Sigmoid colon (tissue), 7 donors: ENCODE measurements at places on chromosomes 7 and 10. TPM values are rescaled to one million over a fixed set of nuclear protein-coding genes. Genes with fewer than 3 reads are reported as not detected.

DNA sequence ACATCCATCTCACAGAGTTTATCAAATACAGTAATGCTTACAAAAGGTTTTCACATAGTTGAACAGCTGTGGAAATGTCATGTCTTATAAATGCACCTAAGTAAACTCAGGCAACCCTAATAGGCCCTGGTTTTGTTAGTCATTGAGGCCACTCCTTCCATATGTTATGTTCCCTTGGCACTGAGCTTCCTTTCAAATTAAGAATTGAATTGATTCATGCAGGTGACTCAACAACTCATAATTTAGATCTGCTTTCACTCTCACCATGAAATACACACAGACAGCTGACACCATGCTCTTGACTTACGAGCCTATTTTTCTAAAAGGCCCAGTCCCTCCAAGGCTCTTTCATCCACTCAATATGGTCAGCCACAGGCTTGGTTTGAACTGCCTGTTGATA lies 476.9 kb downstream of the KCNMA1 start:
- DNase-seq, result no peak

AKR1B15 gene
- not detected for total RNA-seq

GRCh38 chr7:107463139-107464078 lies 6.4 kb upstream of the GPR22 start:
- peak; percentile 80 for DNase-seq

TMEM229A gene
- not detected for total RNA-seq

CYP2C19 gene
- total RNA-seq, result not detected

- peak; percentile 5 for DNase-seq
Measured at GRCh38 chr7:140447841-140448240, 31.5 kb downstream of the MKRN1 start.

- no peak for DNase-seq
Measured at GRCh38 chr7:70640266-70640833, 491.6 kb upstream of the GALNT17 start.

- no peak for DNase-seq
Measured at GRCh38 chr7:73969991-73970390, 58.0 kb upstream of the ELN start.

- DNase-seq, result no peak
Measured at GRCh38 chr10:112369495-112370423, 4.2 kb upstream of the ACSL5 start.

- DNase-seq, result no peak
Measured at GRCh38 chr10:60549686-60550085, 160.0 kb upstream of the ANK3 start.

DNA sequence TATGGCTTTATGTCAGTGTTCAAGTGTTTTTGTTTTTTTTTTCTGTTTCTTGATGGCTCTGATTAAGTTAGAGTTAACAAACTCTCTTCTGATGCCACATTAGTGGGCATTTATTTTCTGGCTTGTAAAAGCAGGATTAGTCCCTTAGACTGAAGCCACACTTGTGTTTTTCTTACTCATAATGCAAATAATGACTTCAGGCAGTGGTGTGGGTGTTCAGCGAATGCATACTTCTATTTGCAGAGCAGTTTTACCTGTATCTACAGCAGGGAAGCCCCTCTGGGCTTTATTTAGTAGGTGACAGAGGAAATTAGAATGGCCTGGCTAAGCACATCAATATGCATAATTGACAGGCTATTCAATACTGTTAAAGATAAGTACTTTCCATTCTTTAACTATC lies 79.9 kb downstream of the CNNM2 start:
- no peak for DNase-seq

DNA sequence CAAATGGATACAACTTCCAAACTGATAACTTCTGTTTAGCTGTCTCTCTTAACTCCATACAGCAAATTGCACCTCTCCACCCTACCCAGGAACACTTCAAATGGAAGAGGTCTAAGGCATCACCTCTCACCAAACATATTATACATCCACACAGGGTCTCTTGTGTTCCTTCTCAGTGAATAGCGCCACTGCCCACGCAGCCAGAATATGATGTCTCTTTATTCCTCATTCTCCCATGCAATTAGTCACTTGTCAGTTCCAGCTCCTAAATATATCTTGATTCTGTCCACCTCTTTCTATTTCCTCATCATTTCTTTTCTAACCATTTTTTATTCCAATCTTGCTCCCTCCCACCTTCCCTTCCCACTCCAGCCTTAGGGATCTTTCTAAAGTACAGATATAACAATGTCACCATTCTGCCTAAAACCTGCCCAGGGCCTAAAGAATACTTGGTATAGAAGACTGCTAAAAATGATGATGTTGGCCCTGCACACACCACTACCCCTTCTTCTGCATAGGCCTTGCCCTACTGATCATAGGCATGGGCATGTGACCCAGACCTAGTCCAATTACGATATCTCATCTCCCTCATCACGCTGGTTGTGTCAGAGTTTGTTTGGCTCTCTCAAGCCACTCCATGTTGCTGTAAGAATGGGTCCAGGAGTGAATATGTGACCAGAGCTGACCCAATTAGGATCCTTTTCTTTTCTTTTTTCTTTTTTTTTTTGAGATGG lies 5.7 kb upstream of the TSPAN14 start:
- no peak for DNase-seq

GARIN1A gene
- 3.0 TPM for total RNA-seq

HYAL4 gene
- total RNA-seq, result not detected

SMO gene
- 9.8 TPM for total RNA-seq

SLC26A3 gene
- total RNA-seq, result 4.8 TPM

- DNase-seq, result no peak
Measured at GRCh38 chr7:103524042-103524907, 78.3 kb upstream of the SLC26A5 start.

CPXM2 gene
- 117 TPM for total RNA-seq

- DNase-seq, result no peak
Measured at GRCh38 chr7:102292813-102293798, 6.4 kb downstream of the SH2B2 start.

DNA sequence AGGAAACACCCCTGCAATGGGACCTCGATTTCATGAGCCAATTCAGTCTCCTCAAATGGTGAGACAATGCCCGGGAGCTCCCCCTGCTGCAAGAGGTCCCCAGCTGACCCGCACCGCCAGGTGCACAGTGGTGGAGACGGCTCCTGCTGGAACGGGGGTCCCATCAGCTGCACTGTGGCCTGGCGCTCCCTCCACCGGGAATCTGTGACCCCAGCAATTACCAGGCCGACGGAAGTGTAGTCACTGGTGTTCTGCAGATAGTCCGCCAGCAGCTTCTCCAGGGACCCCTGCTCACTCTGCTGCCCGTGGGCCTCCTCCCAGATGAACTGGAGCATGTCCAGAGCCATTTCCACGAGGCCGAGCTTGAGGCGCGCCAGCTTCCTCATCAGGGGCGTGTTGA lies 64.9 kb upstream of the NKX6-2 start:
- DNase-seq, result peak; percentile 41
